ENCODE measurements at places on chromosomes 12 and 14. TPM values are rescaled to one million over a fixed set of nuclear protein-coding genes. Genes with fewer than 3 reads are reported as not detected.

SLC4A8 gene
- total RNA-seq: 0.30 TPM

SOX5 gene
- total RNA-seq: not detected

LHX5 gene
- 1.2 TPM for total RNA-seq

NXPH4 gene
- total RNA-seq: 24.9 TPM

CEBPE gene
- not detected for total RNA-seq

PTGDR gene
- total RNA-seq: not detected

TSPAN11 gene
- total RNA-seq: not detected

CCDC88C gene
- total RNA-seq: 0.86 TPM

MYO1A gene
- not detected for total RNA-seq

PLBD1 gene
- under 0.01 TPM for total RNA-seq

FGD4 gene
- total RNA-seq: 14.4 TPM

RAB15 gene
- 0.08 TPM for total RNA-seq

BDKRB2 gene
- 20.1 TPM for total RNA-seq

PZP gene
- total RNA-seq: not detected

ANKLE2 gene
- 60.3 TPM for total RNA-seq

OAS3 gene
- total RNA-seq: 20.4 TPM

HRK gene
- total RNA-seq: not detected

AMDHD1 gene
- total RNA-seq: 0.39 TPM

IL31 gene
- total RNA-seq: not detected

NKX2-1 gene
- not detected for total RNA-seq

ZNF268 gene
- total RNA-seq: 11.9 TPM

OR8S1 gene
- total RNA-seq: not detected
